ENCODE measurements at places on chromosomes 1 and 21. TPM values are rescaled to one million over a fixed set of nuclear protein-coding genes. Genes with fewer than 3 reads are reported as not detected.

- DNase-seq = no peak
Observed at GRCh38 chr21:44643741-44644310, 2.4 kb upstream of the KRTAP10-11 start.

PYHIN1 gene
- not detected for total RNA-seq

GRCh38 chr21:33116676-33117075 lies 46.7 kb downstream of the OLIG1 start:
- no peak for DNase-seq

CFAP410 gene
- 9.5 TPM for total RNA-seq

KIAA0040 gene
- 0.64 TPM for total RNA-seq

DNA sequence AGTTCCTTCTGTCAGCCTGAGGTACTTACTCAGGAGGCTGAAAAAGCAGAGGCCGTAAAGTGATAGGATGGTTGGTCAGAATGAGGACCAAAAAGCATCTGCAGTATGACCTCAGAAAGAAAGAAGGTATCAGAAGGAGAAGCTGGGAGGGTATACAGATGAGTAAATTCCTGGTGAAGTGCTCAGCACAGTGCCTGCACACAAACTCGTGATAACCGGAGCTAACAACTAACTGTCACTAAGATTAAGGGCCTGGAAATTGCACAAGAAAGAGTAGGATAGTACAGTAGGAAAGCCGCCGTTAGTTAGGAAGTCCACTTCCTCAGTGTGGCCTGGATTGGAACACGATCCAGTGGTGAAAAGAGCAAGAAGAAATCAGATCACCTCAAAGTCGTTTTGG lies 62.6 kb downstream of the VPS26C start:
- DNase-seq = peak; percentile 74

GRCh38 chr1:248007778-248008177 lies 5.7 kb upstream of the OR2L5 start:
- DNase-seq = no peak

CD1C gene
- total RNA-seq = not detected

GLMP gene
- 55.3 TPM for total RNA-seq

BEST4 gene
- total RNA-seq = not detected

GRCh38 chr1:22380024-22380785 lies 71.4 kb upstream of the ZBTB40 start:
- no peak for DNase-seq

DNA sequence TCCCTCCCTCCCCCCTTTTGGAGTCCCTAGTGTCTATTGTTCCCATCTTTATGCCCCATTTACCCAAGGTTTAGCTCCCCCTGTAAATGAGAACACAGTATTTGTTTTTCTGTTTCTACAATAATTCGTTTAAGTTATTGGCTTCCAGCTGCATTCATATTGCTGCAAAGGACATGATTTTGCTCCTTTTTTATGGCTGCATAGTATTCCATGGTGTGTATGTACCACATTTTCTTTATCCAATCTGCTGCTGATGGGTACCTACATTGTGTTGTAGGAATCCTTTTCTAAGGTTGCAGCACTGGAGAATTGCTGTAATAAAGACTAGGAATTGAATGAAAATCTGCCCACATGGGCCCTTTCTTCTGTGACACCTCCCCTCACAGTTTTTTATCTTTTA lies 6.8 kb downstream of the SLC25A24 start:
- no peak for DNase-seq

RAB7B gene
- total RNA-seq = 4.2 TPM

PDZK1 gene
- under 0.01 TPM for total RNA-seq

DNA sequence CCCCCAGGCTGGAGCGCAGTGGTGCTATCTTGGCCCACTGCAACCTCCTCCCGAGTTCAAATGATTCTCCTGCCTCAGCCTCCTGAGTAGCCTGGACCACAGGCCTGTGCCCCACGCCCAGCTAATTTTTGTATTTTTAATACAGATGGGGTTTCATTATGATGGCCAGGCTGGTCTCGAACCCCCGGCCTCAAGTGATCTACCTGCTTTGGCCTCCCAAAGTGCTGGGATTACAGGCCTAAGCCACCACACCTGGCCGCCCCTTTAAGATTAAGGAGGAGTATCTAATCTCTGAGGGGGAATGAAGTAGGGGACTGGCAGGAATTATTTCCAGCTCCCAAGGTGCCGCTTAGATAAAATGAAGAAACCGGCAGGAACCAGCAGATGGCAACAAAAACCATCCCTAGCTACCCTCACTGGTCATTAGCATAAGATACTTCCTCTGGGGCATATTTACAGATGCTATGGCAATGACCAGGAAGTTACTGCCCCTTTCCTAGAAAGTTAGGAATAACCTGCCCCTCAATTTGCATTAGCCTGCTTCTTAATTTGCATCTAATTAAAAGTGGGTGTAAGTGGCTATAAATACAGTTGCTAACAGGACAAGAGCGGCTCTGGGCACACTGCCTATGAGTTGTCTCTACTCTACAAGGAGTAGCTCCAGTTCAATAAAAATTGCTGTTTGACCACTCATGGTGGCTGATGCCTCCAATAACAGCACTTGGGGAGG lies 7.1 kb upstream of the NSUN4 start:
- peak; percentile 62 for DNase-seq

SLC37A1 gene
- 0.97 TPM for total RNA-seq

DNA sequence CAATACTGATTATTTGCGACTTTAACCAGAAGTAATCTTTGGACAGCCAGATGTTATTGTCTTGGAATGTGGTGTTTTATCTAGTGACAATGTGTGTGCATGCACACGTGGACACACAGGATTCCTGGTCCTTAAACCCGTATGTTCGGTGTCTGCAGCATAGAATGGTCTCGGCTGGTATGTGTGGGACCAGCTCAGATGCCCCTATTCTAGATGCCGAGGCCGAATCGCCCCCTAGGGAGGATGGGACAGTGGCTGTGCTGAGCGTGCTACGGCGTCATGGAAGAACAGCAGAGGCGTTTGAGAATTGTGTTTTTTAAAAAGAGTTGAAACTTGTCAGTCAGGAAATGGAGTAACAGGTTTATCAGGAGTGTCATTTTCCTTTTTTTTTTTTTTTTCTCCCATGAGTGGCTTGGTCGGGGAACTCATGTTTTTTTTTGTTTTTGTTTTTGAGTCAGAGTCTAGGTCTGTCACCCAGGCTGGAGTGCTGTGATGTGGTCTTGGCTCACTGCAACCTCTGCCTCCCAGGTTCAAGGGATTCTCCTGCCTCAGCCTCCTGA lies 30.1 kb downstream of the SKI start:
- DNase-seq = no peak

- no peak for DNase-seq
Observed at GRCh38 chr1:26894263-26894662, 4.2 kb upstream of the GPN2 start.

DNA sequence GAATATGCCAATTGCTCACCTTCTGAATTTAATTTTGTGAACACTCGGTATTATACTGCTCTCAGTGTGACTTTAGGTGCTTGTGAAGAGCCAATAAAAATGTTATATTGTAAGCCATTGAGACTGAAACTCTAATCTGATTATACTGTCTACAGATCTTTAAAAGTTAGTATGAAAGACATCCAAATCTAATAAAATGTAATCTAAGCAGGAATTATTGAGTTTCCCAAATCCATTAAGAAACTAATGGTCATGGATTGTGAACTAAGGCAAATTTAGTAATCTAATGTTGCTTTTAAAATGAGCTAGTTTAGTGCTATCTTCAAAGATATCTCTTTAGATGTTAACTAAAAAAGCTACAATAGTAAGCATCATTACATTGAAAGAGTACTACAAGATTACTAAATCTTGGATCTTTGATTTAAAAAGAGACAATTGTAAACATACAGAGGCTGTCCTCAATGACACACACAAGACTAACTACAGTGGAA lies 1132.4 kb upstream of the B3GALT2 start:
- DNase-seq = no peak

GRCh38 chr1:3727042-3727824 lies 25.0 kb upstream of the CCDC27 start:
- DNase-seq = no peak

DNA sequence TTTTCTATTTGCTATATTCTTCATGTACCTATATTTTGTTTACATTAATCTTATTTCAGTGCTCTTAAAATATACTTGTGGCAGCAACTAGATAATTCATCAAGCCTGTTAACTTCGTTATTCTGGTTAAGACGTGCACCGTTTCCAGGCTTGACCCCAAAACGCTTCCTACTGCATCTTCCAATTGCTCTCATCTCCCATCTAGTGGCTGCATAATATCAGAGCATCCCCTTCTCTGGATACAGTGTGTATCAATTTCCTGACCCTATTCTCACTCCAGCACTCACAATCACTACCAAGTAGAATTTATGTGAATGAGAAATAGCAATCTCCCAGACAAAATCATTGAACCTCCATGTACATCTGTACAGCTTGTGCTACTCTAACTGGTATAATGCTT lies 1280.3 kb upstream of the B3GALT2 start:
- no peak for DNase-seq

DNA sequence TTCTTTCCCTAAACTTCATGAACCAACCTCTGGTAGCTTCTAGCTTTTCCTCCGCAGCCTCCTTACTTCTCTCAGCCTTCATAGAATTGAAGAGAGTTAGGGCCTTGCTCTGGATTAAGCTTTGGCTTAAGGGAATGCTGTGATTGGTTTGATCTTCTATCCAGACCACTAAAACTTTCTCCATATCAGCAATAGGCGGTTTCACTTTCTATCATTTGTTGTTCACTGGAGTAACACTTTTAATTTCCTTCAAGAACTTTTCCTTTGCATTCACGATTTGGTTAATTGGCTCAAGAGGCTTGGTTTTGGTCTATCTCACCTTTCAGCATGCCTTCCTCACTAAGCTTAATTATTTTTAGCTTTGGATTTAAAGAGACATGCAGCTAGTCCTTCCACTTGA lies 5.1 kb downstream of the URB2 start:
- DNase-seq = peak; percentile 8

KLHDC7A gene
- not detected for total RNA-seq

FAM177B gene
- total RNA-seq = not detected

- DNase-seq = no peak
Observed at GRCh38 chr1:59752556-59753414, 62.0 kb upstream of the HOOK1 start.

Data from fibroblast of villous mesenchyme (primary cell).